ENCODE measurements at places on chromosomes 5 and 9. TPM values are rescaled to one million over a fixed set of nuclear protein-coding genes. Genes with fewer than 3 reads are reported as not detected.

Gene CDK5RAP2
- total RNA-seq = 42.1 TPM

DNA sequence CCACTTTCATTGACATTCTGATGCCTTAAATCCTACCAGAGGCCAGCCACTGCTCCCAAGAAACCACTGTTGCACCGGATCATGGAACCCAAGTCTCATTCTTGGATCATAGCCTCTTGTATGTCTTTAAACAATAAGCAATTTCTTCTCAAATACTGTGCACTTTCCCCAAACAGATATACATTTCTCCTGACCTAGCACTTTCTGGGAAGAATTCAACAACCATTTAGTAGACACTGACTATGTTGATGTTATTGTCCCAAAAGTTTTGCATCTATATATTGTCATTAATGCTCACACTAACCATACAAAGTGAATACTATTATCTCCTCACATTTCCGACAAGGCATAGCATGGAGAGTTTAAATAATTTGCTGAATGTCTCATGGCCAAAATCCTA lies 123.3 kb downstream of the GNAQ start:
- no peak for DNase-seq

DNA sequence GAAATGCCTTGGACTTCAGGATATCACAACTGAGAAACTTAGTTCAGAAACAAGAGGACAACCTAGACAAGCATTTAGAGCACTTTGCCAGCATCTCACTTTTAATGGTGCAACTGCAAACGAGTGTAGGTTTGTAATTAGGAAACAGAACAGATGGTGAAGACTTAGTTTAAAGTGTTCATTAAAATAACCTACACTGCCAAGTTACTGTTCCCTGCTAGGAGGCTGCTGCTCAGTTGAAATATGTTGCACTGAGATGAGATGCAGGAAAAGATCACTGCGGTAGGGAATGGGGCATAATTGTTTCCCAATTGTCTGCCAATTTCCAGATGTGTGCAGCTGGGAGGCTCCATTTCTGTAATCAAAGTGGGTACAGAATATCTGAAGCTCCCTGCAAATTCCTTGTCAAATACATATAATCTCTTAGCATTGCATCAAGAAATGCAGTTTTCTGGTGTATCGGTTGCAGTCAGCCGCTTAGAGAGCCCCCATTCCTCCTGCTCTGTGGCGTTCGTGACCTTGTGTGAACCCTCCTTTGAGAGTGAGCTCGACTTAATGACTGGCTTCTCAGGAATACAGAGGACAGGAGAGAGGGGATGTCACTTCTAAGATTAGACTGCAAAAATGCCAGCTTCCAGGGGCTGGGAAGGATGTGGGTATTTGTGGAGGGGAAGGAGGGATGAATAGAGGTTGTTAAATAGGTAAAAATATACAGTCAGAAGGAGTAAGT lies 448.9 kb downstream of the MED10 start:
- no peak for DNase-seq

Gene FUT7
- not detected for total RNA-seq

DNA sequence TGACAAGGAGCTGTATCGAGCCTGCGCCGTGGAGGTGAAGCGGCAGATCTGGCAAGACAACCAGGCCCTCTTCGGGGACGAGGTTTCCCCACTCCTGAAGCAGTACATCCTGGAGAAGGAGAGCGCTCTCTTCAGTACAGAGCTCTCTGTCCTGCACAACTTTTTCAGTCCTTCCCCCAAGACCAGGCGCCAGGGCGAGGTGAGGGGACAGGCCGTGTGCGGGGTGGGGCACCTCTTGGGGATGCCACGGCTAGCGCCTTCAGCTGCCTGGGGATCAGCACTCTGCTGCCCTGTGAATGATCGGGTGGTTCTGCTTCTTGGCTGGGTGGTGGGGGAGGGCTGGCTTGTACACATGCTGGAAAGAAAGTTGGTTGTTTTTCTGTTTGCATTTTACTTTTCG lies 1.7 kb downstream of the NELFB start:
- DNase-seq = no peak

DNA sequence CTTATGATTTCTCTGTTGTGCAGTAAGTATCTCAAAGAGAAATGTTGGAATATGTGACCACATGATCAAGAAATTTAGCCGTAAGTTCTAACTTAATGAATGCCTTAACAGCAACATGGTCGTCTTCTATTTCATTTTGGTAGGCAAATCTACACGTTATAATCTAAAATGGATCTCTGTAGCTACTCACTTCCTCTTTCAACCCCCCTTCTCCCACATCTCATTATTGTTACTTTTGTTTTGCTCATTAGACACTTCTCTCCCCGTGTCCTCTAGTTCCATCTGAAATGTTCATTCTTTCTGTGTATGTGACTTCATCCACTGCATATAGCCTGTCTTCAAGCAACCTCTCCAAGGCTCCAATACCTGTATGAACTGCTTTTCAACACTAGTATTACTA lies 27.1 kb upstream of the LPAR1 start:
- DNase-seq = no peak

DNA sequence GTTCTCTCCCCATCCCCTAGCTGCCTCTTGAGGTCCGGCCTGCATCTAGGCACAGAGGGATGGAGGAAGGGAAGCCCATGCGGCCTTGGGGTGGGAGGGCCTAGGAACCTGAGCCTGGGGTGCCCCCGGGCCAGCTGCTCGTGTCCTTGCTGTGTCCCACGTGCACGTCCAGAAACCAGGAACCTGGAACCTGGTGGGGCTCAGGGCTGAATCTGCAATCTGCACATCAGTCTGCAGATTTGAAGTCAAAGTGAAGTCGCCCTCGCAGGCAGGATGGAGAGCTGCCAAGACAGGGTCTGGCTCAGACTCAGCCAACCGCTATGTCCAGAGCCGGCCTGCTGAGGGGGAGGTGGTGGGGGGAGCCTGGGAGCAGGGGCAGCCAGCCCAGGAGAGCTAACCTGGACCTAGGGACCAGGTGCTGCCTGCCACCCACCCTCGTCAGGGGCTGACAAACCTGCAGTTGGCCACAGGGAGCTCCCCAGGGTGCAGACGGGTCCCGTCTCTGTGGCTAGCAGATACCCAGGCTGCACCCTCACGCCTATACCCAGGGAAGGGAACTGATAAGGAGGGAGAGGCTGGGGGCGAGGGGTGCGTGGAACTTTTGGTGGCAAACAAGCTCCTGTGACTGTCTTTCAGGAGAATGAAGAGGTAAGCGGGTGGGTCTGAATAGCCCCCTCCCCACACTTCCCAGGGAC lies 103.5 kb upstream of the SIMC1 start:
- no peak for DNase-seq

DNA sequence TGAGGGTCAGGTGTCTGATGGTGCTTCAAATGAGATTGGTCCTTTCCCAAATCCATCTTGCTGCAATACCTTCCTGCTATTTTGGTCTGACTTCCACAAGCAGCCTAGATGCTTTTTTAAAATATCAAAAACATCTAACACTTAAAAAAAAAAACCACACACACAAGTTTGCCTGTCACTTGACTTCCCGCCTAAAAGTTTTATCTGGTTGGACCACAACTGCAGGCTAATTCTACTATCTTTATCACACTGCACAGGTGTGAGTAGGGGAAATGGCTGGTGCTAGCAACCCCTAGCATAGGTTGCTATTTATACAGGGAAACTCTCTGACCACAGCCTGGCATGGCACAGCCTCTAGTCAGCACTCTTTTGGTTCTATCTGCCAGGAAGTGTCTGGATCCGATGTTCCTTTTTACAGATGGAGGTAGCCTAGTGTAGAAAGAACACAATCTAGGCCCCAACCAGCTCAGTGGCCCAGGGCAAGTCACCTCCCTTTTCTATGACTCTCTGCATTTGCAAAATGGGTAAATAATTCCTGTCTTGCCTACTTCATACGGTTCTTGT lies at the start of gene HEMGN:
TSS of gene HEMGN (minus strand) at position 92 of the 564 bp plus-strand sequence. CDS start at position 56, 36 bp downstream.
- no peak for DNase-seq

Gene ZNF300
- 7.7 TPM for total RNA-seq

Gene MLLT3
- total RNA-seq = 16.1 TPM

DNA sequence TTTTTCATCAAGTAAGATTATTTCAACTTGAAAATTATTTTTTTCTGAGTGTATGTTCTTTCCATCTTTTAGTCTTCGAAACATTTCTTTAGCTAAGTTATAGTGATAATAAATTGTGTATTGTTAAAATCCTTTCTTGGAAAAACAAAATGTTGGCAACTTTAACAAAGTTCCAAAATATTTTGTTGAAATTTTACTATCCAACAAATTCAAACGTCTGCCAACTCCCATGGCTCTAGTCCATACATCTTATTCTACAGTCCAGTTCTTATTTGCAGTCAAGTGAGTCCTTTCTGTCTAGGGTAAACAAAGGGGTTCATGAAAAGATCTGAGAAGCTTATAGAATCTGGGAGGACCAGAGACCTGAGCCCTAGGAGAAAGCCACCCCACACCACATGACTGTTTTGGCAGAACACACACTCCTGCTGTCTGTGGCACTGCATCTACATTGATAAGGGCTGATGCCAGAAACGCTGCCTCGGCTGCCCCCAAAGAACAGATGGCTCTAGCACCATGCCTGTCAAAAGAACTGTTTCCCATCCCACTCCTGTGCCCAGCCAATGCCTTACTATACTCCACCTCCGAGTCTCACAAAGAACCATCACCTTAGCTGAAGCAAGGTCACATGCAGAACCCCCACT lies 47.5 kb downstream of the FEM1C start:
- DNase-seq = no peak

Gene GPX8
- total RNA-seq = 116 TPM

Gene SPATA31D4
- total RNA-seq = not detected

Gene PGM5
- total RNA-seq = 0.36 TPM

- peak; percentile 93 for DNase-seq
Observed at GRCh38 chr9:110579862-110580219, 300 bp upstream of the SVEP1 start.

- DNase-seq = peak; percentile 1
Observed at GRCh38 chr5:87361031-87361445, 51.7 kb downstream of the CCNH start.

DNA sequence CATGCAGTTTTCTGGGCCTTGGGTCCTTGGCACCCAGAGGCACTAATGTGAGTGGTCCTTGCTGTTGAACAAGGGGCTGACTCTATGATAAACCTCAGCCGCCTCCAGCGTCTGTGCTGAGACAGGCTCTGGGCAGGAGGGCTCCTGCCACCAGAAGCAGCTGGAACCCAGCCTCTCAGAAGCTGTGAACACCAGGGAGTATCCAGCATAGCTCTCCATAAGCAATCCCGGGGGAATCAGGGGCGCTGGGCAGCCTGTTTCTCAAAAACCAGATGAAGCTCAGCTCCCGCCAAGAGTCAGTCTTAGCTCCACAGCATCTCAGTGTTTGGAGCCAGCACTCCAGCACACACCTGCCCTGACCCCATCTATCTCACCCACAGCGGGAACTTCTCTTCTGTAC lies 170.2 kb downstream of the HSPA4 start:
- DNase-seq = no peak

- DNase-seq = no peak
Observed at GRCh38 chr5:165076686-165077085, 1571.3 kb downstream of the MAT2B start.

GRCh38 chr5:54195701-54196100 lies 114.7 kb downstream of the ARL15 start:
- DNase-seq = no peak

- no peak for DNase-seq
Observed at GRCh38 chr9:116749772-116750171, 62.7 kb downstream of the TRIM32 start.

DNA sequence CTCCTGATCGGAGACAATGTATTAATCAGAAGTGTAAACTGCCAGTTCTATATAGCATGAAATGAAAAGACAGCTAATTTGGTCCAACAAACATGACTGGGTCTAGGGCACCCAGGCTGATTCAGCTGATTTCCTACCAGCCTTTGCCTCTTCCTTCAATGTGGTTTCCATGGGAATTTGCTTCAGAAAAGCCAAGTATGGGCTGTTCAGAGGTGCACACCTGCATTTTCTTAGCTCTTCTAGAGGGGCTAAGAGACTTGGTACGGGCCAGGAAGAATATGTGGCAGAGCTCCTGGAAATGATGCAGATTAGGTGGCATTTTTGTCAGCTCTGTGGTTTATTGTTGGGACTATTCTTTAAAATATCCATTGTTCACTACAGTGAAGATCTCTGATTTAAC lies 22.4 kb downstream of the IL7R start:
- DNase-seq = no peak

Gene CDH9
- not detected for total RNA-seq

- no peak for DNase-seq
Observed at GRCh38 chr5:136216230-136216629, 23.3 kb upstream of the SMIM32 start.

GRCh38 chr9:94819161-94819687 lies 92.7 kb downstream of the AOPEP start:
- DNase-seq = no peak

- DNase-seq = peak; percentile 36
Observed at GRCh38 chr9:123927625-123928532, 2.0 kb downstream of the DENND1A start.

DNA sequence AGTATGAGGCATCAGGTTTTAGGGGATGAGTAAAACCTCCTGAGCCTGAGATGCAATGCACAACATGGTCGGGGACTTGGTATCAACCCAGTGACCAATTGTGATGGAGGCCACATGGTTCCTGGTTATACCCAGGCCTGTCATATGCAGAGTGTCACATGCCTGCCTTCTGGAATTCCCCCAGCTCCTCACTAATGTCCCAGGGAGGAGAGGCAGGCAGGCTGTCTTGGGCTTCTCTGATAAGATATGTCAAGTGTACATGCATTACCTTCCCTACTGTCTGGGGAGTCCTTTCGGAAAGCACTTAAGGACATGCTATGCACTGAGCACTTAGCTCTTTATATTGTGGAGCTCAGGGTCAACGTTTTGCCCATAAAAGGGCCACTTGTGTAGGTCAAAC lies 14.2 kb upstream of the PALM2AKAP2 start:
- peak; percentile 32 for DNase-seq

DNA sequence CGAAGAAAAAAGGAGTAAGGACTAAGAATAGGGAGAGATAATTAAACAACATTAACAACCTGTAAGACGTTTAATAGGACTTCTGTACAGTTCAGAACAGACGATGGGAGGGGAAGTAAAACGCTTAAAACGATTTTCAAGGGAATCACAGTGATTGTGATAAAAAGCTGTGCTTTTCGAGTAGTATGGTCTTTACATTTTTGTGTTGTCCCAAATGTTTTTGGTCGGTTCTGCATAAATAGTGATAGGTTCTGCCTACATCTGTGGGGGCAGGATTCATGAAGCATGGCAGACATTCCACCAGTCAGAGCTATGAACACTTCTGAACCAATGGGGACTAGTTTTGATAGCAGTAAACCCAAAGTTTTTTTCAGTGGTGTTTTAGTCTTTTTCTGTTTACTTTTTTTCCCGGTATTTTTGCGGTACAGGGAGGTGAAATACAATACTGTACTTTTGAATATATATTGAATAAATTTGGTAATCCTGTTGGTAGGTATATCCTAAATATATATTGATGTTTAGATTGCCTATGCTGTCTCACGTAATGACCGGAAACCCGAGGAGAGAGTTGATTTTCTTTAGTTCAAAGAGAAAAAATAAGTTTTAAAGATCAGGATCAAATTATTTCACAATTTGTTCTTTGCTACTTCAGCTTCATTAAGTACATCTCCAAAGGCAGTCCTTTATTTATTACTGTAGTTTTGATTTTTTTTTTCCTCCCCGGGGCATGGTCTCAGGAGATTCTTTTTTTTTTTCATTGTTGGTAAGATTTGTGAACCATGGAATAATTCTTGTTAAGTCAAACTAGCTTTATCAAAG lies 1.3 kb downstream of the ERBIN start:
- DNase-seq = peak; percentile 50

GRCh38 chr5:96509721-96510350 lies 76.8 kb upstream of the PCSK1 start:
- DNase-seq = peak; percentile 58

GRCh38 chr5:128402506-128402905 lies 135.5 kb downstream of the FBN2 start:
- no peak for DNase-seq

Gene HTR4
- total RNA-seq = not detected
